Type B pancreatic cell (in vitro differentiated cells): ENCODE measurements at places on chromosomes 3 and 15. TPM values are rescaled to one million over a fixed set of nuclear protein-coding genes. Genes with fewer than 3 reads are reported as not detected.

- peaks cover 8% of the 10 kb centered on the region for H3K27me3 ChIP-seq
- H3K36me3 ChIP-seq, result no peaks in the 10 kb centered on the region
- H3K4me3 ChIP-seq, result no peak overlapping the region
These were observed 72.0 kb upstream of the KLF13 start for GRCh38 chr15:31254431-31255175.

DNA sequence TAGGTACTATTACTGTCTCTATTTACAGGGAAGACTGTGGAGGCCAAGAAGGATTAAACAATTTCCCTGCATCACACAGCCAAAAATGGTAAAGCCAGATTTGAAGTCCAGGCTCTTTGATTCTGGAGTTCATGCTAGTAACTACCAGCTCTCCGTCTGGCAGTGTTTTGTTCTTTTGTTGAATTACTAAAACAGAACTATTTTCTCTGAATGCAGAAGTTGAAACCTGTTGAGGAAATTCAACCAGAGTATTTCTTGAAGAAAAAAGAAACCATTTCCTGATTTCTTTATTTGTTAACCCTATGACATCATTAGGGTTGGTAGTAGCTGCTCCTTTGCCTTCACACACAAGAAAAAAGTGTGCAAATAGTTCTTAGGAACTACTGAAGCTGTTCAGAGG is 34.3 kb downstream of the CRTC3 start:
- DNase-seq, result no peak
- peaks cover 26% of the 10 kb centered on the region for H3K4me1 ChIP-seq
- H3K27ac ChIP-seq, result no peak overlapping the region
- H3K27me3 ChIP-seq, result no peaks in the 10 kb centered on the region
- no peak overlapping the region for H3K4me3 ChIP-seq
- peaks cover 31% of the 10 kb centered on the region for H3K36me3 ChIP-seq

- H3K27me3 ChIP-seq, result no peaks in the 10 kb centered on the region
- H3K4me1 ChIP-seq, result no peaks in the 10 kb centered on the region
- no peaks in the 10 kb centered on the region for H3K36me3 ChIP-seq
- no peak overlapping the region for H3K27ac ChIP-seq
- no peak overlapping the region for H3K4me3 ChIP-seq
- DNase-seq, result no peak
These were observed 184.4 kb downstream of the PEX5L start for GRCh38 chr3:179852142-179852905.

- H3K4me1 ChIP-seq, result no peaks in the 10 kb centered on the region
- H3K27ac ChIP-seq, result no peak overlapping the region
- H3K36me3 ChIP-seq, result no peaks in the 10 kb centered on the region
- H3K27me3 ChIP-seq, result no peaks in the 10 kb centered on the region
These were observed 143.4 kb upstream of the BCL6 start for GRCh38 chr3:187888701-187889100.

DNA sequence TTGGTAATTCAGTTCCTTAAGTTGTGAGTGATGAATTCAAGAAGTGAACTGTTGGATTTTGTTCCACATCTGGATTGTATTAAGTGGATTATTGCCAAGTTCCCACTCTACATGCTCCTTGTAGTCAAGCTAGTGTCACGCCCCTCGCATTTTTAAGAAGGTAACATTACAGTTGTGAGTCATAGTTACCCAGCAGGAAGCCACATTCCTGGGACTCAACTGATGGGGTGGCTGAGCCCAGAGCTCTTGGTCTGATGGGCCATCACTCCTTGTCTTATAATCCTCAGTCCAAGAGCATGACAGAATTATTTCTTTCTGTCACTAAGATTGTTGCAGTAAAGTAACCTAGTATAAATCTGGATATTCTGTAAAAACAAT is 102.7 kb downstream of the PTPRG start:
- no peaks in the 10 kb centered on the region for H3K27me3 ChIP-seq
- H3K4me3 ChIP-seq, result peak overlapping the region; percentile 67
- peak overlapping the region; percentile 66 for H3K27ac ChIP-seq
- peaks cover 4% of the 10 kb centered on the region for H3K36me3 ChIP-seq

The NDN gene
- total RNA-seq, result 38.4 and 72.7 TPM in 2 replicates

The TMC3 gene
- 0.07 and 0.10 TPM in 2 replicates for total RNA-seq

The UBA7 gene
- total RNA-seq, result 4.6 and 8.2 TPM in 2 replicates

The PPP1R14D gene
- 0.70 and 1.0 TPM in 2 replicates for total RNA-seq

The GLDN gene
- total RNA-seq, result 0.52 and 0.68 TPM in 2 replicates

The RETNLB gene
- total RNA-seq, result 1.1 TPM in 1 of 2 replicates, not detected in the other
